ENCODE measurements at places on chromosomes 13 and 19.

GRCh38 chr13:53494406-53494805 is 465.8 kb downstream of the OLFM4 start:
- DNase-seq, result no peak

DNA sequence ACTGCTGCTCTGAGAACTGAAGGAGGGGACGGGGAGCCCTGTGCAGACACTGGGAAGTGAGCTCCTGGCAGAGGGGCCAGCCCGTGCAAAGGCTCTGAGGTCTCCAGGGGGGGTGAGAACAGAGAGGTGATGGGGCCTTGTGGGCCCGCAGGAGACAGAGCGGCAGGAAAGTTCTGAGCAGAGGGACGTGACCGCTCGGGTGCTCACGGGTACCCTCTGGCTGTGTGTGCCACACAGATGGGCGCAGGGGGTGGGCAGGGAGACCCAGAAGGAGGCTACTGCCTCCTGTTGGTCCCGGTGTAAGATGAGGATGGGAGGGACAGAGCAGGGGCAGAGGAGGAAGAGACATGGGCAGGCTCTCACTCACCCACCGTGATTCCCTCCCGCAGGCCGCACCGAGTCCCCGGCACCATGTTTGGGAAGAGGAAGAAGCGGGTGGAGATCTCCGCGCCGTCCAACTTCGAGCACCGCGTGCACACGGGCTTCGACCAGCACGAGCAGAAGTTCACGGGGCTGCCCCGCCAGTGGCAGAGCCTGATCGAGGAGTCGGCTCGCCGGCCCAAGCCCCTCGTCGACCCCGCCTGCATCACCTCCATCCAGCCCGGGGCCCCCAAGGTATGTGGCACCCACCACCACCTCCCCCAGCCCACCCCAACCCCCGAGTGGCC is 27.5 kb upstream of the NCCRP1 start:
- DNase-seq, result no peak

DNA sequence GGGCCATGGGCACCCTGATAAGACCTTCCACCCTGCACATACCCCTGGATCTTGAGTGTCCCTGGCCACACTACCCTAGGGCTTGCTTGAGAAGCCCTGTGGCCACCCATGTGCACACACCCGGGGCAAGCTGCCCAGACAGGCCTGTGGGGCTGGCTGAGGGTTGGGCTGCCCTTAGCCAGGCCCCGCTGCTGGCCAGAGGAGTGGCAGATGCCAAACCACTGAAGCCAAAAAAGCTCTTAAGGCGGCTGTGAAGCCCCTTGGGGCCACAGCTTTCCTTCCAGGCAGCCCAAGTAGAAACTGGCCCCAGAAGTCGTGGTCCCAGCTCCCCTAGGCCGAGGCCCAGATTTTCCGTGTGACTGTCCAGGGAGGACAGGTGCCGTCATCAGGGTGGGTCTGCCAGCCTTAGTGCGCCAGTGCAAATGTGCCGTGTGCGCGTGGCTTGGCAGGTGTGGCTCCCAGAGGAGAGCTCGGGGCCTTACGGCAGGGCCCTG is 14.8 kb downstream of the CEBPG start:
- DNase-seq, result no peak

DNA sequence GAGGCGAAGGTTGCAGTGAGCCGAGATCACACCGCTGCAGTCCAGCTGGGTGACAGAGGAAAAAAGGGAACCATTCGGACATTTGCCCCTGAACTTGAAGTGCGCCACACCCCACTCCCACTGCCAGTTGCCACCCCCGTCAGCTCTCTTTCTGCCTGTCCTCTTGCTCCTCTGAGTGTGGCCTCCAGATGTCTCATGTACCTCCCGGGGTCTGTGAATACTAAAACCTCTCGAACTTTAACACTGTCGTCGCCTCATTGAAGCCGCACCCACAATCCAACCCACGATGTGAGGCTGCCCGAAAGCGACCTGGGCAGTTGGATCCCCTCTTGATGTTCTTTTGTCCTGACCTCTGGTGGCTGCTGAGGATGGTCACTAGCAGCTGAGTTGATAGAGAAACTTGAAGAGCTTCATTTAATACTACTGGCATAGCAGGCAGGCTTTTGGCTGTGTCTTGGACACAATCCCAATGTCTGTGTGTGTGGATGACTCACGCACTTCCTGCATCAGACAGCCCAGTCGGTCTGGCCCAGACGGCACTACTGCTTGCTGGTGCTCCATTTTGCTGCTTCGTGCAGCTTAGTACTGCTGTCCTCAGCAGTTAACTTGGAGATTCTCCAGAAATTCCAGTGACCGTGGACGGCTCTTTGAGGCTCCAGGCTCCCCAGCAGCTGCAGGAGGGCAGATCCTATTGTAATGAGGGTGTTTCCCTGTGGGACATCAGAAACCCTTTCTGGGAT is 4.2 kb downstream of the FPR3 start:
- no peak for DNase-seq

- DNase-seq, result no peak
These were observed 268.7 kb downstream of the MZT1 start for GRCh38 chr13:72458701-72459100.

- no peak for DNase-seq
These were observed 12.8 kb upstream of the MADCAM1 start for GRCh38 chr19:483332-484072.

DNA sequence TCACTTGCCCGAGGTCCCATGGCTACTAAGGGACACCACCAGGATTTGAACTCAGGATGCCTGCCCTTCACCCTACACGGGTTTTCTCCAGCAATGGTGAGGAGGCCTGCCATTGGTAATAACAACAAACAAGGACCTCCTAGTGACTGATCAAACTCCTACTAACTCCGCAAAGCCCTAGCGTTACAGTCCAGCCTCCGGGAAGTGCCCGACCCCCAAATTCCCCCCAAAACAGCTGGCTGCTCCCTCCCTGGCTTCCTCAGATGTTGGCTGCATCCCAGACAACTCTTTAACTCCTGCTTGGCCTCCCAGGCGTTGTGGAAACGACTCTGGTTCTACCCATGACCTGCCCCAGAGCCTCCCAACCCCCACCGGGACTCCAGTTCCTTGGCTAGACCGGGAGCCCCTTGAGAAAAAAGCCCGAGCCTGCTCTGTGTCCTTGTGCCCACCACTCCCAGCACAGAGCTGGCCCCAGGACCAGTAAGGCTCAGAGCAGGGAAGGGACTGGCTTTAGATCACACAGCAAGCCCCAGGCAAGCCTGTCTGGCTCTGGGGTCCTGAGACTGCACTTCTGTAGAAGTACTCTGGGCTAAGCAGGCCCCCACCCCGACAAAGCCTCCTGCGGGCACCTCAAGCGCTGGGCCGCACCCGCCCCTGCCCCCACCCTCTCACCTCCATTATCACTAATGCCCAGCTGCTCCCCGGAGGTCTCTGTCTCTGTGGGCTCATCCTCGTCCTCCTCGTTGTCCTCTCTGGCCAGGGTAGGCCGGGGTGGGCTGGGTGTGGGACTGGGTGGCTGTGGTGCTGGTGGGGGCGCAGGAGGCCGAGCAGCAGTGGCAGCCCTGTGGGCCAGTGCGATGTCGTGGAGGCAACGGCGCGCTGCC is 4.7 kb downstream of the AKT1S1 start:
- no peak for DNase-seq

GRCh38 chr13:46053162-46054012 is 841 bp upstream of the ZC3H13 start:
- no peak for DNase-seq

GRCh38 chr13:60716313-60716712 is 319.3 kb downstream of the TDRD3 start:
- DNase-seq, result no peak

GRCh38 chr13:106088085-106088484 is 447.4 kb downstream of the EFNB2 start:
- no peak for DNase-seq

DNA sequence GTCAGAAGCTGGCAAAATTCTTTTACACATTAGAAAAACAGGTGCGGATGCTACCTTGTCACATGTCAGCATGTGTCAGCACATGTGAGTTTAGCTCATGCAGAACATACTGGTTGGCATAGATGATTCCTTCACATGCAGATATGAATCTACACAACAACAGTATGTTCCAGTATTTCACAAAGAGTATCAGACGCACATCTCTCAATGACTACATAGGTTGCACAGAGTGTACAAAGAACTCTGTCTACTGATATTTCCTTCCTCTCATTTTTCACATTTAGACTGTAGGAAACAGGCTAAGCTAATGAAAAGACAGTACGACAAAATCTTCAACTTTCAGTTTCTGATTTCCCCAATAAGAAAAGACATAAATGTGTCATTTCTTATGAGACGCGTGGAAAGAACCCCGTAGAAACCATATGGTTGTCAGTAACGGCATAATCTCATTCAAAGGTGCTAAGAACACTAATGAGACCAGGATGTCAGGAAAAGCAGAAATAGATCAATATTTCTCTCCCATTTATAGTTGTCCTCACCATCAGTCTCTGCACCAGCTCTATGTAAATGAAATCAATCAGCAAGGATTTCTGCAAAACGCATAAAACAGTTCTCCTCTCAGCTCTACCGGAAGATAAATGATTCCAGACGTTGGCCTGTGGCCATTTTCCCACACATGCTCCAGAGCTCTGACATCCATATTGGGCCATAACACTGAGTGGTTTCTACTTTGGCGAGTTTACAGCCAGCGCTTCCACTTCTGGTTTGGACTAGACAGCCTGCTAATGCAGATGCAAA is 81.2 kb downstream of the STARD13 start:
- no peak for DNase-seq

DNA sequence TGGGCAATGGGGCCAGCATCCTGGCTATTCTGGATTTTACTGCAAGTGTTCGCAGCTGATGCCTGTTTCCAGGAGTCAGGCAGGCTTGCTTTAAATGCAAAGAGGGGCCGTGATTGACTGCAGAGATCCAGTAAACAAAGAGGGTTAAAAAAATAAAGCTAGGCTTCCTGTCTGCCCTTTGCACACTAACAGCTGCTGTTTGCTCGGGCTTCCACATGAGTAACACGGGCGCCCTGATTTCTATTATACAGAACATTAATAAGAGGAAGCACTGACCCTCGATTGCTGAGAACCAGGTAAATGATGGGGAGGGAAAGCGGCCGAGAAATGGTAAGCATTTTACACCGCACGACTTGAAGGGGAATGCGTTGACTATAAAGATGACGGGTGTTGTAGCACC is 254.2 kb upstream of the ZNF507 start:
- no peak for DNase-seq

- DNase-seq, result no peak
These were observed 989.9 kb downstream of the OLFM4 start for GRCh38 chr13:54018485-54018884.

GRCh38 chr13:111139873-111140561 is 24.9 kb downstream of the ARHGEF7 start:
- no peak for DNase-seq

DNA sequence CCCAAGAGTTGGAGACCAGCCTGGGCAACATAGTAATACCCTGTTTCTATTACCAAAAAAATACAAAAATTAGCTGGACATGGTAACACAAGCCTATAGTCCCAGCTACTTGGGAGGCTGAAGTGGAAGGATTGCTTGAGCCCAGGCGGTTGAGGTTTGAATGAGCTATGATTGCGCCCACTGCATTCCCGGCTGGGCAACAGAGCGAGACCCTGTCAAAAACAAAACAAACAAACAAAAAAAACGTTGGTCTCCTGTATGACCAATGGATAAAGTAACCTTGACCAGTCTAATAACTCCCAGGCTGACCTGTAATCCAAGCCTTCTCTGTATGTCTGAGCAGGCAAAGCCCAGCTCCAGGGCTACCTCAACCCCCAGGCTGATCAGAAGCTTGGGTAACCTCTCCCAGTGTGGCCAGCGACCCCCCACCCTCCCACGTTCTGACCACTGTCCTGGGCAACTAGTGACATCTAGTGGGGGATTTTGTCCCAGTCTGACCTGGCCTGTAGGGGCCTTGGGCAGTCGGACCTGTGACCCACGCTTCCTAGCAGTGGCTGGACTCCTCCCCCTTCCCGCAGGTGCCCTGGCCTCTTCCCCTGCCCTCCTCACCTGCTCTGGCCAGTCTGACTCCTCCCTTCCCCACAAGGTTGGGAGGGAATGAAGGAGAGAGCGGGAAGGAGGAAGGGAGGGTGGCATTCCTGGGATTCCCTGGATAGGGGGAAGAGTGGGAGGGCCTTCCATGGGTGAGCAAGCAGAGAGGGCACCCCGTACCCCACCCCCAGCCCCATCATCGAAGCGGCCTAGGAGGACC is 1.0 kb upstream of the BCAM start:
- DNase-seq, result no peak

GRCh38 chr13:109385242-109385560 is 401.2 kb downstream of the IRS2 start:
- DNase-seq, result no peak

GRCh38 chr13:66803013-66803807 is 426.9 kb downstream of the PCDH9 start:
- no peak for DNase-seq

GRCh38 chr13:42021851-42022250 is 26.6 kb upstream of the DGKH start:
- DNase-seq, result no peak

Measured in activated T-cell treated with anti-CD3 and anti-CD28 coated beads for 4 hours (primary cell).